AG08395 (cell line): ENCODE measurements at places on chromosomes 6 and 20.

DNA sequence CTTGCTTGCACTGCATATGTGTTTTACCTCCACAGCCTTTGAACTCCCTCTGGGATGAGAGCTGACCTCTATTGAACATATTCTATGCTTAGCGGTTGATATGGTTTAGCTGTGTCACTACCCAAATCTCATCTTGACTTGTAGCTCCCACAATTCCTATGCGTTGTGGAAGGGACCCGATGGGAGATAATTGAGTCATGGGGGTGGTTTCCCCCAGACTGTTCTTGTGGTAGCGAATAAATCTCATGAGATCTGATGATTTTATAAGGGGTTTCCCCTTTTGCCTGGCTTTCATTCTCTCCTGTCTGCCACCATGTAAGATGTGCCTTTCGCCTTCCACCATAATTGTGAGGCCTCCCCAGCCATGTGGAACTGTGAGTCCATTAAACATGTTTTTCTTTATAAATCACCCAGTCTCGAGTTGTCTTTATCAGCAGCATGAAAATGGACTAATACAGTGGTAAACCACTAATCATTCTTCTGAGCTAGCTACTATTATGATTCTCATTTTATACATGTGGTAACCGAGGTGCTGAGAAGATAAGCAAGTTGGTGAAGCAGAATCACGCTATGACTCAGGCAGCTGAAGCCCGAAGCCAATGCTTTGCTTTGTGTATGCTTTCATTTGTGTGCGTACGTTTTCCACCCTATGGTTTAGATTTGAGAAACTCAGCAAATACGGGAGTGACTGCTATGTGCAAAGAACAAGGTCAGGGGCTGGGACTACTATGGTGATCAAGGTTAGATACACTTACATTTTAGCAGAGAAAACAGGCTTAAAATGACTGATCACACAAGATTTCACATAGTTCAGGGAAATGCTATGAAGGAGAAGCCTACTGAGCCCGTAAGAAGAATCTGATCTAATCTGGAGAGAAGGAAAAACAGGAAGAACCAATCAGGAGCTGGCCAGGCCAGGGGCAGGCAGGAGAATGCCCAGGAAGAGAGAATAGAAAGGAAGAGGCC is 363.5 kb downstream of the ESR1 start:
- DNase-seq, result no peak

DNA sequence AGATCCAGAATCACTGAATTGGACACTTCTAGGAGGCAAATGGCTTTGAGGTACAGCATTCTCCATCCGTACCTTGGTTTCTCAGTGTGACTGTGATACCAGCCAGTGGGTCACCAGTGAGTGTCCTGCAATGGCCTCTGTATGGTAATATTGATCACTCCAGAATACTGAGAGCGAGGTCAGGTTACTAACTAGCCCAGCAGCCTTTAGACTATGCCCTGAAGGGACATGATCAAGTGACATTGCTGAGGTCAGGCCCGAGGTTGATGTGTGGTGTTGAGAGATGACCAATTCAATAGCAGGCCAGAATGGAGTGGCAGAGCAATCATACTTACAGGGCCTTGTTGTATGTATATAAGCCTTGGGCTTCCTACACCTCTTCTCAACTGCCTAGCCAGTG is 476.0 kb downstream of the KHDRBS2 start:
- DNase-seq, result no peak

GRCh38 chr20:45469336-45470261 is at the start of gene WFDC2:
Gene WFDC2, plus strand, starts transcription at chr20:45469753. Its CDS starts 29 bp downstream, at chr20:45469782.
- no peak for DNase-seq

- DNase-seq, result no peak
These were observed 116.6 kb upstream of the HTR1E start for GRCh38 chr6:86820750-86821149.

- DNase-seq, result no peak
These were observed 14.8 kb downstream of the SLC35A1 start for GRCh38 chr6:87487555-87487954.

- DNase-seq, result no peak
These were observed 43.8 kb downstream of the ISM1 start for GRCh38 chr20:13264907-13265306.

- no peak for DNase-seq
These were observed 14.4 kb downstream of the MMP24 start for GRCh38 chr20:35240811-35241293.

- DNase-seq, result no peak
These were observed 69.2 kb upstream of the LYRM2 start for GRCh38 chr6:89707766-89708165.

- no peak for DNase-seq
These were observed 9.5 kb downstream of the RPL10A start for GRCh38 chr6:35477551-35478179.

DNA sequence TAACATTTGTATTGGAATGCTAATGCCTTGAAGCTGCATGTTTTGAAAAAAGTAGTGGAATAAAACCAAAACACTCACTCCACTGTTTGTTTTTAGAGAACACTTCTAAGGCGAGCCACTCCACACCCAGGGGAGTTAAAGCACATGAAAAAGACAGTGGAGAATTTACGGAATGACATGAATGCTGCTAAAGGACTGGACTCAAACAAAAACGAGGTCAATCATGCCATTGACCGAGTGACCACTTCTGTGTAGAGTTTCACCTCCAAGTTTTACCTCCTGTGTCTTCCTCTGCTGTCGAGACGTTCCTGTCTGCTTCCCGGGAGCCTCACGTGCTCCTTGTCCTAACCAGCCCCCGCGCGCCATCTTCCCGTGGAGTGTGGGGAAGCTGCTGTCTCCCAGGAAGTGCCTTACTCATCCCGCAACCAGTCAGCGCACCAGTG is 127.8 kb downstream of the LRRC1 start:
- DNase-seq, result no peak

DNA sequence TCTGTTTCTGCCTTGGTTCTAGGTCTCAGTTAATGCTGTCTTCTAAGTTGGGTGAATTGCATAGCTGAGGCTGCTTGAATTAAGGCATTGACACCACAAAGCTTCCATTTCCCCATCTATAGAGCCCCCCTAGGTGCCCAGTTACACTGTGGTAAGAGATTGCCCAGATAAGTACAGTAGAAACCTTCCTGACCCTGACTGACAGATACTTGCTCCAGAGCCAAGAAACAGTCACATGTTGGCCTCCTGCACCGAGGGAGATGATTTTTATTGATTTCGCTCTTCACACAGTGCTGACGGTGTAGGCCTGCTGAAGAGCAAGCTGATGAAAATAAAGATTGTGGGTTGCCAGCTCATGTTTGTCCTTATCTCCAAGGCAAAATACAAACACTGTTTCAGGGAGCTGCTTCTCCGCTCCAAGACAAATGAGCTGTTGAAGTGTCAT is 67.9 kb downstream of the TRMT11 start:
- no peak for DNase-seq

- no peak for DNase-seq
These were observed 88.2 kb downstream of the RREB1 start for GRCh38 chr6:7196019-7196402.

DNA sequence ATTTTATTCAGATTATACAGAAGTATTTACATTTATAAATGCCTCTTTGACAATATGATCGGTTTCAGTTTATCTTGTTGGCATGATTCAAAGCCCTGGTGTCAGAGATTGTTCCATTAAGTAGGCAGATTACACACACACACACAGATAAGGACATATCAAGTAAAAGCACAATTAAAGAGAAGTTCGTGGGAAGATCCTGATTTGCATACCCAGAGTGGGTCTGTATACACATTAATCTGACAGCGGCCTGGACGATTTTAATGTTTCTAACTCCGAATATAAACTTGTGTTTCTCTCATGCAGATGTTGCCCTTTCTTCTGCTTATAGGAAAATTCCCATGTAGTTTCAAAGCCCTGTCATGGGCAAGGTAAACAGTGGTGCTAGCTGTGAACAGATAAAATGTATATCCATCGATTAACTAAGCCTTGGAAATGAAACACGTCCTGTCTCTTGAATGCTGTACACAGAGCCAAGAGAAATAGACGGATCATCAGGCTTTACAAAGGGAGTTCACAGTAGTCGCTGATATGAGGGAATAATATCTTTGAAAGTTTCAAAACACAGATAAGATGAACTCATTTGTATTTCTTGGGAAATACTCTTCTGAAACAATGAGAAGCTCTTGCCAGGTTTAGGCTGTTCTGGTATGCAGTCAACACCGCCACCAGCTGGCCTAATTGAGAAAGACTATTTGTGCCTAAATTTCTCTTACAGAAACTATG is 108.2 kb upstream of the GMDS start:
- peak; percentile 79 for DNase-seq

- no peak for DNase-seq
These were observed 77.5 kb upstream of the TRAF3IP2 start for GRCh38 chr6:111683157-111683556.

DNA sequence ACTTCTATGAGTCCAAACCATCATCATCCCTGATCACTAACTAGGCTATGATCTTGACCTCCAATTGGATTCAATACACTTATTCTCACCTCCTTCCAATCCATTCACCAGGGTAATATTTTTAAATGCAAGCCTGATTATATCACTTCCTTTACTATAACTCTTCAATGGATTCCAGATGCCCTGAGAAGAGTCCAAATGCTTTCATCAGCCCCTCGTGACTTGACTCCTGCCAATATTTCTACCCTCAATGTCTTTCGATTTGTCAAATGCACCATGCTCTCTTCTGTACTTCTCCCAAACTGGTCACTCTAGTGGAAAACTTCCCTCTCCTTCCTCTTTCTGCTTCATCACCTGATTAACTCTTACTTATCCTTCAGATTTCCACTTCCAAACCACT is 70.8 kb downstream of the CD164 start:
- DNase-seq, result no peak

- DNase-seq, result no peak
These were observed 339.7 kb downstream of the PRKN start for GRCh38 chr6:162387718-162388382.

GRCh38 chr20:9411833-9412232 is 102.6 kb upstream of the LAMP5 start:
- DNase-seq, result no peak

- no peak for DNase-seq
These were observed 389.6 kb upstream of the JAG1 start for GRCh38 chr20:11063444-11063843.

DNA sequence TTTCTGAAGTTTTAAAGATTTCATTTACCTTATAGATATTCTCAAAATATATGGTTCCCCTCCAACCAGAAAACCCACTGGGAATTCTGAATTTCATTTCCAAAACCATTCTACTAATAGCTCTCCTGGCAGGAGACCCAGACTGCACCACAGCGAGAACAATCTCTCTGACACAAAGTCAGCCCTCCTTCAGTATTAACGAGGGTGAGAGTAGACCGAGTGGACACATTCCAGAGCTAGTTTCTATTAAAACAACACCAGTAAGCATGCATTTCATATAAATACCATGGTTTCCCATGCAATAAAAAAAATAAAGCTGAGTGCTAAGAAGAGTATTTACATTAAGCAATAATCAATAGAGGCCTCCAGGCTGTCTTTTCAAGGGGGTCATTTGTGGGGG is 899.6 kb upstream of the SLC35B3 start:
- no peak for DNase-seq

- DNase-seq, result no peak
These were observed 25.0 kb downstream of the SH3BGRL2 start for GRCh38 chr6:79656134-79656533.

- DNase-seq, result peak; percentile 72
These were observed 126.9 kb upstream of the TIAM2 start for GRCh38 chr6:154868143-154868594.

DNA sequence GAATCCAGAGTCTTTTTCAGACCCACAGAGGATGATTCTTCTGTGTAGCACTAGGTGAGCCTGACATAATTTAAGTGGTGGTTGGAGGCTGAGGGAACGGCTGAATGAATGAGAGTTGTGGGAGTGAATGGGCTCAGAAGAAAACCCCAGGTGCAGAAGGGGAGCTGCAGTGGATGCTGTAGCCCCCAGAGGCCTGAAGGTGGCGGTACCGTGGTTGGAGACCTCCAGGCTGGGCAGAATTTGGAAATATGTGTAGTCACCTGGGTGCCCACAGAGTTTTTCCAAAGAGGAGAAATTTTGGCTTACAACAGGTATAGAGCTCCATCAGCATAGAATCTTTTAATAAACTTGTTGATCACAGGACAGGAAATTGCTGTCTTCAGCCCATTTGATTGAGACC is 6.5 kb upstream of the RAET1G start:
- DNase-seq, result no peak

DNA sequence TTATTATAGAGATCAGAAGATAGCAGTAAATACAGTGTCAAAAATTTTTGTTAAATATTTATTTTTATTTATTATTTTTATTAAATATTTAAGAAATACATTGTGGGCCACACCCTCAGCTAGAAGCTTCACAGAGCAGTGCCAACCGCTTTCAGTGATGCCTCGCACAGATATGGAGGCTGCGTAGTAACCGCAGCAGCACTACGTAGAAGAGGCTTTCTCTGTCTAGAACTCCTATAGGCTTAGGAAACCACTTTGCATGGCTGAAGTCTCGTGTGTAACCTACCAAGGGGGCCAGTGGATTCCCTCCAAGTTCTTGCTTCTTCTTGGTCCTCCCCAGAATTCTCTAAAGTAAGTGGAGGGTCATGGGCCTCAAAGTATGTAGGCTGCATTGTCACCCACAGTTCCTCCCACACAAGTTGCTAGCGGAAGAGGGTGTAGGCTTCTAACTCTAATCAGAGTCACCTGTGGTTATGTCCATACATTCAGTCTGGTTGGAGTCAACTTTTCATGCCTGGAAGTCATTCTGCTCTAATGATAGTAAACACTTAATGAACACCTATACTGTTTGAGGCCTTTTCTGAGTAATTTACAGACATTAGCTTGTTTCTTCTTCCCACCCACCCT is 285.6 kb downstream of the CDKAL1 start:
- DNase-seq, result no peak

GRCh38 chr6:157625764-157626163 is 197.3 kb upstream of the SNX9 start:
- DNase-seq, result peak; percentile 33

DNA sequence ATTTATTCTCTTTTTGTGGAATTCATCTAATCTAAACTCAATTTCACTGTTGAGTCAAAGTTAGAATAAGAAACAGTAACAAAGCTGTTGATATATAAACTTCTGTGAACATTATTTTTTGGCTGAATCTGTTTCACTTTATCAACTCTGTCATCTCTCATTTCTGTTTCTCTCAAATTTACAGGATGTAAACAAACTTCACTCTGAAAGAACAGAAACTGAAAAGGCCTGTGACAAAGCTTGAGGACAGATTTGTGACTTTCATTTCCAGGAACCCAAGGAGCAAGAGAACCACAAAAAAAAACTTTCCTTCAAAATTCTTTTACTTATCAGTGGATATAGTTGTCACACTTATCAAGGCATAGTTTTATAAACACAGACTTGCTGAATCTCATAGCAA is 447.9 kb upstream of the OPRM1 start:
- no peak for DNase-seq

DNA sequence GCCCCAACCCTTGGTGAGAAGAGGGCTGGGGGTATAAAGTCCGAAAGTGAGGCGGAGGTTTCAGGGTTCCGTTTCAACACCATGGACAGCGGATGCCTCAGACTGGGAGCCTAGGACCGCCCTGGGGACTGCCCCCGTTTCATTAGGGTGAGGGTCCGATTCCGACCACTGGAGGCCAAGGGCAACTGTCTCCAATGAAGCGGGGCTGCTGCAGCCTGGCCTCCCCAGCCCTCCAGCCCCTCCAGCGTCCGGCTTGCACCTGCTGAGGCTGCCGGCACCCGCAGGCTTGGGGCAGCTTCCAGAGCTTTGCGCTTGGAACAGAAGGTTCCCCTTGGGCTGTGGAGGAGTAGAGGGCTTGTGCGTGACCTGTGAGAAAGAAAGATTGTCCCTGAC is 39.9 kb downstream of the YTHDF1 start:
- no peak for DNase-seq
